ENCODE measurements at places on chromosomes 4 and X.

GRCh38 chr4:6513678-6514077 lies 41.3 kb upstream of the PPP2R2C start:
- DNase-seq = no peak

- no peak for DNase-seq
These were observed 36.7 kb upstream of the EDA2R start for GRCh38 chrX:66675541-66675940.

- DNase-seq = peak; percentile 29
These were observed 554.1 kb upstream of the MAGEB2 start for GRCh38 chrX:29661290-29661689.

DNA sequence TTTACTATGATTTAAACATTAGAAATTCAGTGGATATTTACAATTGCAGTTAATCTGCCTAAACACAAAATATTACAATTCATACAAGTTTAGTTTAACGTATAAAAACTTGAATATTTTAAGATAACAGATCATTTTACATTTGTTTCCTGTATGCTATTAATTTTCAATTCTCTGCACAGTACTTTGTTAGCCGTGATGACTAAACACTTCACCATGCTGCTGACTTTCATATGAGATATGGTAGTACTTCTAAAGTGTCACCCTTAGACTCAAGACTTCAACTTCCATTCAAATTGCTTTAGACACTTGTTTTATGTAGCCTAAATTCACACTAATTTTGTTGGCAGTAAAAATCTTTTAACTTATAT lies 1646.4 kb upstream of the ADGRL3 start:
- peak; percentile 8 for DNase-seq

DNA sequence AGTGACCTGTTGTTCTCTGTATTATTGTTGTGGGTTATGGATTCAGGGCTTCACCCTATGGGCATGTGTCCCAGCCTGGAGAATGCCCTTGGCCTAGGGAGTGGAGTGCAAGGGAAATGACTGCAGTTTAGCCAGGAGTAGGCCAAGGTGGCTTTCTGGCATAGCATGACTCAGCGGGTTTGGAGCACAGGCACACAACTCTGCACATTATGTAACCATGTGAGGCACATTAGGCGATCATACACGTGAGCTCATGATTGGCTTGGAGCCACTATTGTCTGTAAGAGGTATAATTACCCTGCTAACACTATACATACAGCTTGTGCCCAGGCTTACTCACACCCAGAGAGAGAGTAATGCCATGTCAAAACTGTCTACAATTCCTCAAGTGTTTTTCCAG lies 35.1 kb upstream of the TACR3 start:
- DNase-seq = no peak

DNA sequence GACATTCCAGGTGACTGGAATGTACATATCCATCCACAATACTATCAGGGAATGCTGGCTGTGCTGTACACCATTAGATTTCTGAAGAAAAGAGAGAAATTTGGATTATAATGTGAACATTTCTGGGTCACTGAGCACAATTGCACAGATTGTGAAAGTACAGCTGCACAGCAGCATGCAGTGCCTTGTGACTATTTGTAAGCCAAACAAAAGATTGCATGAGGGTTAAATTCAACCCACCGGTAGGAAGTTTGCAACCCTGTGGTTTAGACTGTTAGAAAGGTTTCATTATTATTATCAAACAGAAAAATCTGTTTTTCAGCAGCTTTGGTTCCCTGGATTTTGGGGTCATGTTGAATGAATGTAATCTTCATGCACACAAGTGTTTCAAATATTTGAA lies 24.5 kb downstream of the DDIT4L start:
- no peak for DNase-seq

DNA sequence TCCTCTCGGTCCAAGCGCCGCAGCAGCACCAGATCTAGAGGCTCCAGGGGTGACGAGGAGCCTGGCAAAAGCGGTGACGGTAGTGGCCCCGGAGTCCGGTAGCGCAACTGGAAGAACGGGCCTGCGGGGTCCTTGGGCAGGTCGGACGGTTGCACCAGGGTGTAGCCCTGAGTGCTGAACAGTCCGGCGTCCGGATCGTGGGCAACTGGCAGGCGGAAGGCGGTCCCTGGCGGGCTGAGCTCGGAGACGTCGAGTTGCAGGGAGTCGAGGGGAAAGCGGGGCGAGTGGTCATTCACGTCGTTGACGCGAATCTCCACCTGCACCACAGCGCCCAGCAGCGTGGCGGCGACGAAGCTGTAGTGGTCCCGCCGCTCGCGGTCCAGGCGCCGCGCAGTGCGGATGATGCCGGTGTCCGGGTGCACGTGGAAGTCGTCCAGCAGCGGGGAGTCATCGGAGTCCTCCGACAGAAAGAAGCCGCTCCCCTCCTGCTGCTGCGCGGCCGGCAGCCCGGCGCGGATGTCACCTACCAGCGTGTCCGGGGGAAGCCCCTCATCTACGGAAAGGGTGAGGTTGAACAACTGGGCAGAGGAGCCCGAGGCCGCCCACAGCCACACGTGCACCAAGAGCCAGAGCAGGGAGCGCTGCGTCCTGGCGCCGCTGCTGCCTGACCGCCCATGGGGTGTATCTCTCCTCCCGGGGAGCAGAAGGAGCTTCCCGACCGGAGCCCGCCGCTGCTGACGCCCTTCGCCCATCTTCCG lies 837 bp downstream of the DCHS2 start:
- no peak for DNase-seq

DNA sequence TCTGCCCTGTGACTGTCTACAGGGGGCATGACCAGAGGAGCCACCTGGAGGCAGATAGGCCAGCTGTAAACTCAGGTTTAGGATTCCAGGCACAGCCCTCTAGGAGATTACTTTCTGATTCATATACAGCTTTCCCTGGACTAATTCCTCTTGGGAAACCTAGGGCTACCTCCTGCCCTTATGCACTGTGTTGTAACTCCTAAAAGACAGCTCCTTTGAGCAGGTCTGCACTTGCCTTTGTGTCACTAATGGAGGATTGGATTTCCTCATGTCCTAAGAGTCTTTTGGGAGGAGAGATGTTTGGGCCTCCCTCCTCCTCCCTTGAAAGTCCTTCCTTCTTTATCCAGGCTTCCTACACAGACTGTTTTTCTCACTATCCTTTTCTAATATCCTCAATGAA lies 202.0 kb downstream of the PCDH19 start:
- DNase-seq = no peak

DNA sequence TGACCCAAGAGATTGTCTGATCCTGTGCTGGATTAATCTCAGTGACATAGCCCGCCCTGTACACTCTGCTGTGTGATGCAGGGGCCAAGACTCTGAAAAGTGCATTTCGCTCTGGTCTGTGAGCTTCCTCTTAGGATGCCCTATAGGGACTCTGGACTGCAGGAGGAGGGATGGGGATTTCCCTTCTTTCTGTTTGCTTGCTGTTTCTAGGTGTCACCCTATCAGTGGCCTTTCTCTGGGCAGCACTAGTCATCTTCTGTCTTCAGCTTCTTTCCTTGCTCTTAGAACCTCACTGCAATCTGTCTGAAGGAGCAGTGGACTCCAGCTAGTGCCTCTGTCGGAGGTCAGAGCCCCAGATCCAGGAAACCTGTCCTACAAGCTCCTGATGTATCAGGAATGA lies 34.5 kb upstream of the SCRG1 start:
- no peak for DNase-seq

GRCh38 chrX:25531096-25531495 lies 515.3 kb upstream of the ARX start:
- peak; percentile 8 for DNase-seq

DNA sequence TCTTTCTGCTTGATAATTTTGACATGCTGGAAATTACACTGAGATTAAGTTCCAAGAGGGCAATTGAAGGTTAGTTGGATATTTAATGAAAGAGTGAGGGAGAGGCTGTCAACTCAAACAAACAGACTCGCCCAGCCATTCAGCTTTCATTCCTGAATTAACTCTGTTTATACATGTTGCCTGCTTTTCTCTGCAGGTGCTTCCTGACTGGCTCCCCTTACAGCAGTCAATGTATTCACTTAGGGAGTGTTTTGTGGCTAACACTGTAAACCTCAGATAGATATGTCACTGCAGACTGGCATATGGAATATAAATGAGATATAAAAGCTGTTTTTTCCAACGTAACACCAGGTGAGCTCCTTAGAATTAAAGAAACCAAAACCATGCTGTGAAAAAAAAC lies 28.7 kb downstream of the TMPRSS11A start:
- DNase-seq = no peak

- no peak for DNase-seq
These were observed 122.5 kb upstream of the TEX13D start for GRCh38 chrX:124209792-124210576.

GRCh38 chr4:48247142-48247877 lies 22.3 kb downstream of the TEC start:
- no peak for DNase-seq

DNA sequence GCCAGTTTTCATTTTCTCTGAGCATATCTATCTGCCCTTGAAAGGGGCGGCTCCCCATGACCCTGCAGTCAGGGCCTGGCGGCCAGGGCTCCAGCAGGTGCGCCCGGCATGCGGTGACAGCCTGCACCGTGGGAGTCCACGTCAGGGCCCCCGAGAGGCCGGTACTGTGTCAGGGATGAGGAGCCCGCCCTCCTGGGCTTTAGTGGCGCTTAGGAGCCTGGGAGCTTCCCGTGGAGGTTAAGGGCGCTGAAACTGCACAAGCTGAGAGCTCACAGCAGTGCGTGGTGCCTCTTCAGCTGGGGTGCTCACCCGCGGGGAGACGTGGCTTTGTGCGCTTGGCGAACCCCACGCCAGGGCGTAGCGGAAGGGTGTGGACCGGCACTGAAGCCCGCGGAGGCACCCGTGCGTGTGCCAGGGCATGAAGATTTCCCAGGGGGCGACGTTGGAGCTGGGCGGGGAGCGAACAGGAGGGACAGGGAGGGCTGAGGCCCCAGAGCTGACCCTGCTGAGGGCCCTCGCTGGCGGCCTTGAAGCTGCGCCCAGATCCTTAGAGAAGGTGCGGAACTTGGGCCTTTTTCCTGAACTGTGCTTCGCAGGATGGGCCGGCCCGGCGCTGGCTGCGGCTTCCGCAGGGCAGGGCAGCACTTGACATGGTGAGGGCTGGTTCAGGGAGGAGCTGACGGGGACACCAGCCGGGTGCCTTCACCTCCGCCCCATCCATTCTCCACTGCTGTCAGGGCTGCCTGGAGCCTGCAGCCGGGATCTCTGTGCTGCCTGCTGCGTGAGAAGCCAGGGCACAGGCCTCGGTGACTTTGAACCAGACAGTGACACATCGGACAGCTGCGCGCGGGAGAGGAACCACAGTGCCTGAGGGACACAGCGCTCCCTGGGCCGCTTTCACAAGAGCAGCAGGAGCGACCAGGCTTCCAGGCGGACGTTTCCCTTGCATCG lies 32.9 kb downstream of the HTT-AS start:
- DNase-seq = no peak

- no peak for DNase-seq
These were observed 299.1 kb upstream of the TBX22 start for GRCh38 chrX:79715448-79715847.

- DNase-seq = no peak
These were observed 919.1 kb downstream of the ADGRL3 start for GRCh38 chr4:62119195-62119594.

DNA sequence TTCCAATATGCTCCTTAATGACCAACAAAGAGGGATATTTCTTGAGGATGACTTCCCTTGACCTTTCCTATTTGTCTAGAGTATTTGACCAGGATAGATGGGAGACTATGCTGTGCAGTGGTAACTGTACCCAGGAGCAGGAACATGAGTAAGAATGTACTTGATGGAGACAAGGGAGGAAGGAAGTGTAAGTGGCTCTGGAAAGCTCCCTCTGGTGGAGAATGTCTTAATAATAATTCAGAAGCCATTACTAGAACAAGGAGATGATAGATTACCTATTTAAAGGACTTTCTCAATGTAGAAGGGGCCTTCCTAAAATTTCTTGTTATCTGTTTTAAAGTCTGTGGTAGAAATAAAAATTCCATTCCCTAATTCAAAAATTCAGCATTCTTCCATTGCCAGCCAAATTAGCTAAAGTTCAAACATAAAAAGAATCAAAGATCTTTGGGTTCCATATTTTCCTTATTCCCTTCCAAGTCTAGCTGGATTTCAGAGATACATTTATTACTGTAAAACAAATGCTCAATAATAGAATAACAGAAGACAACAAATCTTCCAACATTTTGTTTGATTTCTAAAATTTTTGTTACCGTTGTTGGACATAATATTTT lies 83.8 kb downstream of the GRID2 start:
- DNase-seq = peak; percentile 2

DNA sequence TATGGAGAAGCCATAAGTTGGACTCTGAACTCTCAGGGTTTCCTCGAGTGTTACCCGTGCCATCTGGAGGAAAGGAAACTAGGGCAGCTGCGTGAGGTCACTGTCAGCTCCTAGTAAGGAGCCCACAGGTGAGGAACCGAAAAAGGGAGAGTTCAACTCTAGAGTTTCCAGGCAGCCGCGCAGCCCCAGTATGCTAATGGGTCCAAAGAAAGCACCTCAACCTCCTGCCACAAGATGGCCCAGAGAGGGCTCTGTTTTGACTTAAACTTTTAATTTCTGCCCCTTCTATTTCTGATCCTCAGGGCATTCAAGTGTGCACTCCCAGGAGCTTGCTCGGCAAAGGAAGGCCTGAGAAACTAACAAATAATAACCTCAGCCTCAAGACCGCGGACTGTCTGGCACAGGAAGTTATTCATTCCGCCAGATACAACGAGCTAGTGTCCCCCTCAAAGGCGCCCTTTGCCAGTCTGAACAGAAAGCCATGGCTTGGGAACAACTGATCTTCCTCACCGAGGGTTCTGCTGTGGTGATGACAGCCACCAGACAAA lies 13.9 kb downstream of the SCARB2 start:
- DNase-seq = no peak

DNA sequence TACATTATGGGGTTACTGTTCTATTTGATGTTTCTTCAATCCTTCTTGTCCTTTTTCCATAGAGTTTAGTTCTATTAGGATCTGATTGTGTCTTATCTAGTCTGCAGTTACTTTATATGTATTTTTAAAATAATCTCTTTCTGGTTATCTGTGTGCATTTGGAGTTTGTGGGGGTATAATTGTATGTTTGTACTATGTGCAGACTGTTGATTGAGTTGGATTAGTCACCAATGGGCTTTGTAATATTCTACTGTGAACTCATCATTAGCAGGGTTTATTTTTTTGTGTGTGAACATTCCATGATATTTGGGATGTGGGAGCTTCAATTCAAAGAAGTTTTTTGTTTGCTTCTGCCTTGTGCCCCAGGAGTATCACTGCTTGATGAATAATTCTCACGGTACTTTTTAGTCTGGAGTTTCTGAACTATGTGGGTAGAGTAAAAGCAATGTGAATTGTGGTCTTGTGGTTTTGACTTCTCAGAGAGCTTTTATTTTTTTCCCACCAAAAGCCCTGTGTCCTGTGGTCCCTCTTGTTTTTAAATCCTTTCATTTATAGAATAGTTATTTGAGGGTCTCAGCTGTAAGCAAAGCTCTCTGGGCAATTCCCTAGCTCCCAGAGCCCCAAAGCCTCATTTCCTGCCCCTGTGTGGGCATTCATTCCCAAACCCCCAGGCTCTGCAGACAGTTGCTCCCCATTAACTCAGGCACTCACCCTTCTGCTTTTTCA lies 127.8 kb downstream of the PHKA2 start:
- DNase-seq = no peak

All from HTR-8/SVneo (cell line).